ENCODE measurements at places on chromosomes 16 and 17.
A peak's percentile ranks its signal among the peaks of the same experiment; 100 is the strongest.

DNA sequence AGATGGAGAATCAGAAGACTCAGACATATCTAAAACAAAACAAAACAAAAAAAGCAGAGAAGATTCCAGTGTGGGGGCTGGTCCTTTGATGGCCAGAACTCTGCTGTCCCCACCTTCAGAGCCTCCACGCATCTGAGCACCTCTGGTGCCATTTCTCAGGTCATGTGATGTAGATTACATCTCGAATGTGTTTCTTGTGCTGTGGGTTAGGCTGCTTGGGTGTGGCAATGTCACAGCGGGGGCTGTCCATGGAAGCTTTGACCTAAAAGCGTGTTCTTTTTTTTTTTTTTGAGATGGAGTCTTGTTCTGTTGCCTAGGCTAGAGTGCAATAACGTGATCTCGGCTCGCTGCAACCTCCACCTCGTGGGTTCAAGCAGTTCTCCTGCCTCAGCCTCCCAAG is 51.2 kb downstream of the PLD6 start:
- DNase-seq = no peak

DNA sequence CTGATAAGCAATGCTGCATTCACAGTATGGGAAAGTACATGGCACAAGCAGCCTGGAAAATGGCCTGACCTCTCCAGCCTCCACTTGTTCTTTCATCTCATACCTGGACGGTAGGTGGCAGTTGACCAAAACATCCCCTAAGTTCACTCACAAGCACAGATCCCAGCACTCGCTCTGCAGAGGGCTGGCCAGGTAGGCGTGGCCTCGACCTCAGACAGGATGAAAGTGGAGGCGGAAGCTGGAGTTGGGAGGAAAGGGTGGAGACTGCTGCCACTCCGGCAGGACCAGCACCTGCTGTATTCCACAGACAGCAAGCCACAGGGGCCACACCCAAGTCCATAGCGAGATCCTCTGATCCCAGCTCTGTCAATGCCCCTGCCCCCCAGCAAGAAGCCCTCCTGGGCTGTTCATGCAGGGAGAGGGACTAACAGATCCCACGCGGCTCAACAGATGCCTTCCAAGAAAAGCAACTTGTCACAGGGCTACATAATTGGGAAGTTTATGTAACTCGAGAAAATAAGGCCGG is 31.3 kb downstream of the ZCCHC14 start:
- peak; percentile 34 for DNase-seq

- DNase-seq = no peak
Measured at GRCh38 chr17:64085650-64086005, 44.3 kb downstream of the ERN1 start.

- no peak for DNase-seq
Measured at GRCh38 chr17:14330492-14330962, 29.6 kb downstream of the HS3ST3B1 start.

Data from NCI-H1436 treated with DMSO at 0.1 percent for 48 hours (cell line).